ENCODE measurements at places on chromosomes 4 and X. TPM values are rescaled to one million over a fixed set of nuclear protein-coding genes. Genes with fewer than 3 reads are reported as not detected.
A peak's percentile ranks its signal among the peaks of the same experiment; 100 is the strongest.

DNA sequence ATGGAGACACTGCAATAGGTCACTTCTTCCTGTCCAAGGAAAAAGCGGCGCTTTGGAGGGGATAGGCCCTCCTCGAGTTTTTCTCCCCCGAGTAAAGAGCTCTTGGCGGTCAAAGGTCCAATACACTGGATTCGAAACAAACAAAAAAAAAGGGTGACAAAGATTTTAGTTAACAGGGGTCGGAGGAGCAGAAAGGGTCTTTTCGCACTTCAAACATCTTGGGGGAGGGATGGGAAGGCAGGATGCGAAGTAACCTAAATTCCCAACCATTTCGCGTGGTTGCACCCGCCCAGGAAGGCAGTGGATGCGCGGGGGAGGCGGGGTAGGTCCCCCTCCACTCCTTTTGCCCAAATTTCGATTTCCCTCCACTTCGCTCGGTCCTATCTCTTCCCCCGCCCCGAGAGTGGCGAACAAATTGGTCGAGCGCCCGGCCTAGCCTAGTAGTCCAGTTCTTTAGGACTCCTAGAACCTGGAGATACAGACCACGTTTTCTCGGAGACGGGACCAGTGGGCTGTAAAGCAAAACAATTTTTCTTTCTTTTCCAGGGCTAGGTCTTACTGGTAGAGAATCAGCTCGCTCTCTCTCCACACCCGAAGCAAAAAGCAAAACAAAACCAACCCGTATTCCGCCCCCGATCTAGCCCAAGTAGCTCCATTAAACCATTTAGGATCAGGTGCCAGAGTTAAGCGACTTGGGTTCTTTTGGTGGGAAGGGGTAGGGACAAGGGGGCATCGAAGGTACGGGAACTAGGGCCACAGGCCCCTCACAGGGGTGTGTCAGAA lies 2.0 kb upstream of the STAG2 start:
- H3K4me3 ChIP-seq, result peak overlapping the region; percentile 75
- H3K27me3 ChIP-seq, result no peaks in the 10 kb centered on the region
- 0 out of 2 replicates have a peak, but pooled peaks cover 4% of the 10 kb centered on the region for H3K36me3 ChIP-seq
- 0 out of 2 replicates have a peak, but pooled peaks cover 5% of the 10 kb centered on the region for H3K4me1 ChIP-seq
- peak overlapping the region; percentile 78 for H3K27ac ChIP-seq
- peak; percentile 78 for DNase-seq

DNA sequence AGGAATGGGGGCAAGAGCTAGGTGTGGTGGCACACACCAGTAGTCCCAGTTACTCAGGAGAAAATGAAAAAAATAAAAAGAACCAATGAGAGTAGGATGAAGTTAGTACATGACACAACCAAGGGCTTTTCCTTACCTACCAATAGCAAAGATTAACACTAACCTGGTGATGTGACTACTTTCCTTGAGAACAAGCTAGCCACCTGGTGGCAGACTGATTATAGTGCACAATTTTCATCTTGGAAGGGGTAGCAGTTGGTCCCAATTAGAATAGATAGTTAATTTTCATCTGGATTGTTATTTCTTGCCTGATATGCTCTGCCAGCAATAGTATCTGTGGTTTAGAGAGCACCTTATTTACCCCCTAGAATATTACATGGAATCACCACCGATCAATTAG lies 1216.8 kb upstream of the PABPC4L start:
- H3K4me1 ChIP-seq, result no peaks in the 10 kb centered on the region
- H3K36me3 ChIP-seq, result no peaks in the 10 kb centered on the region
- no peak overlapping the region for H3K27ac ChIP-seq
- DNase-seq, result peak; percentile 30
- no peaks in the 10 kb centered on the region for H3K27me3 ChIP-seq
- H3K4me3 ChIP-seq, result no peak overlapping the region

DNA sequence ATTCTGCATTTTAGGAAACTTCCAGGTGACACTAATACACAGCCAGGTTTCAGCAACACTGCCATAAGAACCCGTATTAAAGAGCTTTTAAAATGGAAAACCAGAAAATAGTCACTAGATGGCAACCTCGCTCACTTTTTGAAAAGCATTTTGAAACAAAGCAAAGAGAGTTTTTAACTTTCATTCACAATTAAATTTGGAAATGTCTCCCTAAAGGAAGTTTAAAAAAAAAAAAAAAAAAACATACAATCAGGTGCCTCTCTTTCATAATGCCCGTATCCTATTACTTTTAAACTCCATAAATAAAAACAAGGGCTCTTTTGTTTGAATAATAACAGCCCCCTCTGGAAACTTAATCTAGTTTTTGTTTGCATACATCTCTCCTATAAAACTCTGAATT lies 20.3 kb downstream of the MEPE start:
- no peak overlapping the region for H3K4me3 ChIP-seq
- H3K36me3 ChIP-seq, result no peaks in the 10 kb centered on the region
- peak; percentile 63 for DNase-seq
- H3K27ac ChIP-seq, result no peak overlapping the region

- peaks cover 10% of the 10 kb centered on the region for H3K4me1 ChIP-seq
- H3K36me3 ChIP-seq, result no peaks in the 10 kb centered on the region
- DNase-seq, result peak; percentile 68
- H3K4me3 ChIP-seq, result no peak overlapping the region
- peaks cover 4% of the 10 kb centered on the region for H3K27me3 ChIP-seq
Measured at GRCh38 chrX:153537526-153538295, 20.3 kb downstream of the ATP2B3 start.

GRCh38 chr4:31647786-31648185 lies 927.6 kb downstream of the PCDH7 start:
- peaks cover 3% of the 10 kb centered on the region for H3K4me1 ChIP-seq
- no peaks in the 10 kb centered on the region for H3K36me3 ChIP-seq
- H3K27ac ChIP-seq, result no peak overlapping the region
- DNase-seq, result no peak
- no peaks in the 10 kb centered on the region for H3K27me3 ChIP-seq

GRCh38 chr4:75107755-75108612 lies 175.1 kb downstream of the PARM1 start:
- H3K27ac ChIP-seq, result no peak overlapping the region
- H3K36me3 ChIP-seq, result no peaks in the 10 kb centered on the region
- peaks cover 11% of the 10 kb centered on the region for H3K4me1 ChIP-seq
- H3K4me3 ChIP-seq, result no peak overlapping the region

GRCh38 chrX:99266255-99266654 lies 1143.8 kb downstream of the PCDH19 start:
- no peaks in the 10 kb centered on the region for H3K27me3 ChIP-seq
- H3K36me3 ChIP-seq, result no peaks in the 10 kb centered on the region
- H3K4me3 ChIP-seq, result no peak overlapping the region
- DNase-seq, result no peak
- no peaks in the 10 kb centered on the region for H3K4me1 ChIP-seq

The SLC6A8 gene
- 9.5 TPM for total RNA-seq

The MTHFD2L gene
- total RNA-seq, result 33.3 TPM

Data from SJCRH30 (cell line).